ENCODE measurements at places on chromosomes 3 and 15.
A peak's percentile ranks its signal among the peaks of the same experiment; 100 is the strongest.

DNA sequence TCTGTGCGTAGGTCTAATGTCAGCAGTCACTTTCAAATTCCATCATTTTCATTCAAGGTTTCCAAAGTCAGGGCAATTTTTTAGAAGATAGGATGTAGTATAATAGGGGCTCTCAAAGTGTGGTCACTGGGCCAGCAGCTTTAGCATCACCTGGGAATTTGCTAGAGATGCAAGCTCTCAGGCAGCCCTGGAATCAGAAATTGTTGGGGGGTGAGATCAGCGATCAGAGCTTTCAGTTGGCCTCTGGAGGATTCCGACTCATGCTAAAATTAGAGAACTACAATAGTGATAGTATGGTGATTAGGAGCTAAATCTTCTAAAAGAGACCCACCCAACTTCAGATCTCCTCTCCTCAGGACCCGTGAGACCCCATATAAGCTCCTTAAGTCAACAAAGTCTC lies 2.4 kb upstream of the FRMD4B start:
- DNase-seq: no peak

DNA sequence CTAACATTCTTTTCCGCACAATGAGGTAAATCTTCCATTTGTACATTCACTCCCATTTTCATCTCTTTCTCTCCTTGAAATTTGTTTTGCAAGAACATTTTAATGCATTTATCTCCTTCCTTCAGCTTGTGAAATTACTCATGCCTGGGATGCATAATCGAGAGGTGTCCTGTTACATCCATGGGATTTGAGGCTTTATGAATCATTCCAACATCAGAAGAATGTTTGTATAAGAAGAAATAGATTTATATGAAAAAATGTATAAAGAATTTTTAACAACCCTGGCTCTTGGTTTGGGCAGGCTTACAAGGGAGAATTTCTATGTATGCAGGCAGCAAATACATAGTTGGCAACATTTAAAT lies 93.2 kb upstream of the MBNL1 start:
- no peak for DNase-seq

DNA sequence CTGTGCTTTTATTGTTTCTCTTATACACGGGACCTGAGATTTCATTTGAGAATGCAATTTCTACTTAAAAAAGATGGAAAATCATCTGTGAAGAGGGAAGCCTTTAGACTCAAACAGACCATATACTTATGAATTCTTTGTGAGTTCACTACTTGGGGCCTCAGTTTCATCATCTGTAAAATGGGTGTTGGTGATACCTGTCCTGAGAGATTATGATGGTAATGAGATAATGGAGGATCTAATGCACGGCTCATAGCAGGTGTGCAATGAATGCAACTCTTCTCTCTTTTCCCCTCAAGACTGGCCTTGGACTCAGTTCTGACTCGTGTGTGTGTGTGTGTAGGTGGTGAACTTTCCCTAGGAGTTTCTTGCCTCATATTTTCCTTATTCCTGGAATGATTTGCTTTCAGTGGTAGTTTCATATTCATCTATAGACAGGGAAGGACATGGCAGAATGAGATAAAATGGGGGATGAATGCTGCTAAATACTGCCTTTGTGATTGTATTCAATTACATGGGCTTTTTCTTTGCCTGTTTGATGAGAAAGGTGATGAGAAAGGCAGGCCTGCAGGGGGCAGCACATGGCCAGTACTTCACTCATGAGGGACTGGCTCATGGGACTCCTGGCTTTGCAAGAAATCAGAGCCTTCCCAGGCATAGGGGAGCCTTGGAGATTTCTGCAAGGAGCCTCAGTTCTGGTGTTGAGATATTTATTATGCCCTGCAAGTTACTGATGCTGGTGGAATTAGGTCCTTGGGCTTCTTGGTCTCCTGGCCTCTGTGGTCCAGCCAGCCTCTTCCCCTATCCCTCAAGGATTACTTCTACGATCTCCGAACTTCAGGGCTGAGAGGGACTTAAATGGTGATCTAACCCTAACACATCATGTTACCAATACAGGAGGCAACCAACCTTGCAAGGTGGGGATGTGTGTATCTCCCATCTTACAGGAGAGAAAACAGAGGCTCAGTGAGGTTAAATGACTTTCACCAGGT lies 70.7 kb downstream of the RPLP1 start:
- peak; percentile 62 for DNase-seq

GRCh38 chr3:160472344-160472743 lies 22.8 kb upstream of the TRIM59 start:
- DNase-seq: no peak

DNA sequence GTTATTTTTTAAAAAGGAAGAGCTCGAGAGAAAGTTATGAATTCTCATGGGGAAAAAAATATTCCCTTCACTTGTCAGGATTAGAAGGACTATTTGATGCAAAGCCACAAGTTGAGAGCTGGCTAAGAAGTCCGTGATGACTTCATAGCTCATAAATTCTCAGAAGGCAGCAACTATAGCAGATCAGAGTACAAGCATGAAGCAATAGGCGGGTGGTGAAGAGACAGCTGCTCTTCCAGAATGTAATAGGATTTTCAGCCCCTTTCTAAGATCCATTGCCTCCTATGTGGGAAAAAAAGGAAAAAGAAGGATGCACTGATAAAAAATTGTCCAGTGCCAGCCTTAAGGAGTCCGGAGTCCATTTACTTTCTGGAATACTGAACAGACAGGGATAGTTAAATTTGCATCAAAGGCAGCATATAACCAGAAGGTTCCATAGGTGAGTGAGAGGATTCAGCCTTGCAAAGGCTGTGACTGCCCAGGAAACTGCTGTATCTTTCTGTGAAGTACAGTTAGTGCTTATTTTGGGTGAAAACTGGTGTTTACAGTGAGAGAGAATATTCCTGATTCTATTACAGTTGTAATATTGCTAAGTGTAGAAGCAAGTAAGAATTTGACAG lies 929.5 kb upstream of the ALCAM start:
- no peak for DNase-seq

GRCh38 chr15:62524848-62525247 lies 359.8 kb upstream of the C2CD4B start:
- DNase-seq: no peak

DNA sequence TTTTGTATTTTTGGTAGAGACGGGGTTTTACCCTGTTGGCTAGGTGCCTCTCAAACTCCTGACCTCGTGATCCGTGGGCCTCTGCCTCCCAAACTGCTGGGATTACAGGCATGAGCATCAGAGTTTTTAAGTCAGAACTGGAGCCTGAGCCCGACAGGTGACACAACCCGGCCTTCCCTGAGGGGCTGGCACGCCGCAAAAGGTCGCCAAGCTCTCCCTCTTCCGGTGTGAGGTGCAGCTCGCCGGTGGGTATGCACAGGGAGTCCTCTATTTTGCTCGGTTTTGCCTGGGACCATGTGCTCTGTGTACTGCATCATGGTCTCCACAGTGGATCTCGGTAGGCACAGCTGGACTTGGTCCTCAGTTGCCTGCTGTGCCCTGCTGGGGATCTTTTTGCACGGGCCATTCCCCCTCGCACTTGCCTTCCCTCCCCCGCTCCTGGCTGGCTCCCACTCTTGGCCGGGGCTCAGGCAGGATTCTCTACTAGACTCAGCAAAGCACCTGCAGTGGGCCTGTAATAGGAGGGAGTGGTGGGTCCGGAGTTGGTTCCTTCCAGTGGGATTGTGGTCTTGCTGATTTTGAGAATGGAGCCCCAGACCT lies 101.2 kb upstream of the KLF13 start:
- no peak for DNase-seq

DNA sequence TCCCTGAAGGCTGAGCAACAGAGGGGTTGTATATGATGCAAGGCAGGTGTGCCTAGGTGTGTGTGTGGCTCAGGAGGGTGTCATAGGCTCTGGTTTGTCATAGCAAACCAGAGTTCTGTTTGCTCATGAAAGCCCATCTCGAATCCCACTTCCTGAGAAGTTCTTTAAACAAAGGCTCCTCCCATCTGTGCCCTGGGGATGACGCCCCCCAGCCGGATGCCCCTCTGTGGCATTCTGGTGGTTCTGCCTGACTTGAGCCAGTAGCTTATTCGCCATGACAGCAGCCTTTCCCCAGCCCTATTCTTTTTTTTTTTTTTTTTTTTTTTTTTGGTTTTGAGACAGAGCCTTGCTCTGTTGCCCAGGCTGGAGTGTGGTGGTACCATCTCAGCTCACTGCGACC lies 45.4 kb downstream of the PDIA5 start:
- DNase-seq: no peak

- DNase-seq: no peak
Measured at GRCh38 chr15:90348456-90348855, 3.6 kb upstream of the ZNF774 start.

DNA sequence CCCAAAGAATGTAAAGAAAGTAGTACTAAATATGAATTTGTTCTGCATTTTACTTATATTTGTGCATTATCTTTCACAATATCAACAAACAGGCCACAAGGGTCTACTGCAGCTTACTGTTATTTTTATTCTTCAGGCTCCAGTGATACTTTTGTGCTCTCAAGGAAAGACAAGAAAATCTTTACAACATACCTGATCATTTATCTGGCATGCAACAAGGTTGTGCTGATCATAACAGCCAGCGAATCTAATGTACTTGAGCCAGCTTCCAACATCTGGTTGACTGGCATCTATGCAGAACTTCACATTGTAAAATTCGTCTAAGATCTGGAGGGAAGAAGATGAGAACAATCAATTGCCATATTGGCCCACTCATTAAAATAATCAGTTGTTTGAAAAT lies 520.0 kb downstream of the MECOM start:
- no peak for DNase-seq

DNA sequence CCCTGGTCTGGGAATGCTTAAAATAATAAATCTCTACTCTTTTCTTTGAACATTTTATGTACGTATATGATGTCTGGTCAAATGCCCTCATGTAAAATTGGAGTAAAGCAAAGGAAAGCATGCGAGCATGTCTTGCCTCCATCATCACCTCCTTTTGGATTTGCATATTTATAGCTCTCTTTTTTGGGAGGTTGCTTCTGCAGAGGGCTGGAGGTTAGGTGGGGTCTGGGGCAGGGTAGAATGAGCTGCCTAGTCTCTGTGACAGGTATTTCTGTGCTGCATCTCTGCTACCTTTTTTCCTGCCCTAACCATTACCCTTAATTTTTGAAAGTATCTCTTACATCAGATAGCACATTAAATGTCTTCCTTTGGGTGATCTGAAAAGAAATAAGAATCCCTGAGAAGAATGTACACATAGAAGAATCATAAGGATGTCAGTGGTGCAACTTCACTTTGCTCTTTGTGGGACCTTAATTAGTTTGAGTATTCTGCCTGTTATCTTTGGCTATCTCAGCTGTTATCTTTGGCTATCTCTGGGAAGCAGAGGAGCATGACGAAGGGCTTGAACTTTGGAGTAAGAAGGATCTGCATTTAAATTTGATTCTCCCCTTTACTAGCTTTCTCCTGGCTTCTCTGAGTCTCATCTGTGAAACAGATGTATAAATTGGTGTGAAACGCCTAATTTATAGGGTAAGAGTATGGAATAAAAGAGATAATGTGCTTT lies 40.2 kb downstream of the PPM1L start:
- DNase-seq: no peak

DNA sequence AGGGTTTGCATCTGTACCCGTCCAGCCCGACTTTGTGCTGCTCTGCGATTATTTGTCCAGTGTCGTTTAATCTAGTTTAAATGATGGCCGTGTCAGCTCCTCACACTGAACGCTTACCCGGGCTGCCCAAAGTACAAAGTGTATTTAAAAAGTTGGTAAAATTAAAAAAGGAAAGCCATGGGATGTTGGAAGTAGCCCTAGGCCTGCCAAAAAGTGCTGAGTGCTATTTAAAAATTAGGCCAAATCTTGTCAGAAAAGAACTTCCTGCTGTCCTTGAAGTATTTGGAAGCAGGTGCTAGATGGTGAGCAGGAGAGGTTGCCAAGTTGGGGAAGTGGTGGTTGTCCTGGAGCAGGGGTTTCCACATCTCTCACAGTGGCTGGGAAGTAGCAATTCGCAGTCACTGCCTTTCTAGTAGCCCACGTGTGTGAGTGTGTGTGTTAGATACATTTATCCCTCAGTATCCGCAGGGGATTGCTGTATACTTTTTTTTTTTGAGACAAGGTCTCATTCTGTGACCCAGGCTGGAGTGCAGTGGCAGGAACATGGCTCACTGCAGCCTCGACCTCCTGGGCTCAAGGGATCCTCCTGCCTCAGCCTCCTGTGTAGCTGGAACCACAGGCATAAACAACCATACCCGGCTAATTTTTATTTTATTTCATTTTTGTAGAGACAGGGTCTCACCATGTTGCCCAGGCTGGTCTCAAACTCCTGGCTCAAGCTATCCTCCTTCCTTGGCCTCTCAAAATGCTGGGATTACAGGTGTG lies 664 bp downstream of the PPCDC start:
- DNase-seq: no peak

DNA sequence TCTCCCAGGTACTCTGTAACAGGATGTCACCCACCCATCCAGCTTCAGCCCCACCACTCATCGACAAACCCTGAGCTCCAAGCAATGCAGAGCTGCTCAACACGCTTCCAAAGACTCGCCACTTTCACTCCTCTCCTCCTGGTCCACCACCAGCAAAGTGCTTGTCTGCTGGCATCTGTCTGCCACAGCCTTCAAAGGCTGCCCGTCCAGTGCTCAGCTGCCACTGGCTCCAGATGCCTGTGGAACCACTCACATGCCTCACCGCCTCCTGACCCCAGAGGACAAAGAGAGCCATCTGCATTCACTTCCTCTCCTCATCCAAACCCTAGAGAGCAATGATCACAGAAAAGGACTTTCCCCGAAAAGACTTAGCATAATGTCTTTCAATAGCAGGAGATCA lies 109.5 kb upstream of the OCA2 start:
- no peak for DNase-seq

GRCh38 chr15:42628761-42629160 lies 53.4 kb downstream of the STARD9 start:
- no peak for DNase-seq

- DNase-seq: no peak
Measured at GRCh38 chr3:73552700-73553099, 72.0 kb downstream of the PDZRN3 start.

GRCh38 chr3:173938159-173938558 lies 540.6 kb downstream of the NLGN1 start:
- no peak for DNase-seq

DNA sequence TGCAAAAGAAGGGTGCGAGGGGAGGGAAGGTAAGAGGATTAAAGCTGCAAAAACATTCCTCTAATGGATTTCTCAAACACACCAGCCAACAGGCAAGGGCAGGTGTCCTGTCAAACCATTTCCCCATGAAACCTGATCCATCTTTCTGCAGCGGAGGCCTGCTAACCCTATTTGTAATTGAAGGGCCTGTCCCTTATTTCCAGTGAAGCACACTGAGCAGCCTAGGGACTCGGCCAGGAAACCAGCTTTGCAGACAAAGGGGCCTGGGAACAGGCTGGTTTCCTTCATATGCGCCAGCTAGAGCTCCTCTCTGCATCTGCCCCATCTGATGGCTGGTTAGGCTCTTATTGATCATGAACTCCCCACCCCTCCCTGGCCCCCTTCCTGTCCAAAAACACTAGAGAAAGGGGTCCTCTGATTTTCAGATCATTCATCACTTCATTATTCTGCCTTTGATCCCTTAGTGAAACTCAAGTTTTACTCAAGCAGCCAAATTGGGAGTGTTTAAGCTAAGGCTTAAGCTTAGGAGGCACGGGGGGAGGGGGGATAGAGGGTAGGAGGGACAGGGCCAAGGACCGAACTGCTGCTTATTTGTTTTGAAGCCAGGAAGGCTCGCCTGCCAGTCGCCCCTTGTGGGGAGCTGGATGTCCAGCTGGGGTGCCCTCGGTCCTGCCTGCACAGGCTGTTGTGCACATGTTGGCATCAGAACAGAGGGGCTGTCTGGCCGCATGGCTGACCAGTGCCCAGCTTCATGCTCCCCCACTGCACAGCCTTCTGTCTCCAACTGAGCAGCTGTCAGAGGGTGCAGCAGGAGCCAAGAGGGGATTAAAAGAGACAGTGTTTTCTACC lies 53.1 kb downstream of the BOC start:
- DNase-seq: no peak

All from activated T-cell treated with anti-CD3 and anti-CD28 coated beads, Interleukin-2, amount 50 U/mL, for 4 hours (primary cell).